Left ventricle myocardium inferior (tissue), 1 donor: ENCODE measurements at places on chromosomes 7 and 10. TPM values are rescaled to one million over a fixed set of nuclear protein-coding genes. Genes with fewer than 3 reads are reported as not detected.

GRCh38 chr7:101910991-101911799 is 93.8 kb downstream of the CUX1 start:
- peak; percentile 62 for DNase-seq

CALML3 gene
- not detected for total RNA-seq

GRCh38 chr10:77628906-77629730 is 8.5 kb downstream of the KCNMA1 start:
- no peak for DNase-seq

- no peak for DNase-seq
These were observed 630.0 kb upstream of the MBL2 start for GRCh38 chr10:53402594-53402993.

DNA sequence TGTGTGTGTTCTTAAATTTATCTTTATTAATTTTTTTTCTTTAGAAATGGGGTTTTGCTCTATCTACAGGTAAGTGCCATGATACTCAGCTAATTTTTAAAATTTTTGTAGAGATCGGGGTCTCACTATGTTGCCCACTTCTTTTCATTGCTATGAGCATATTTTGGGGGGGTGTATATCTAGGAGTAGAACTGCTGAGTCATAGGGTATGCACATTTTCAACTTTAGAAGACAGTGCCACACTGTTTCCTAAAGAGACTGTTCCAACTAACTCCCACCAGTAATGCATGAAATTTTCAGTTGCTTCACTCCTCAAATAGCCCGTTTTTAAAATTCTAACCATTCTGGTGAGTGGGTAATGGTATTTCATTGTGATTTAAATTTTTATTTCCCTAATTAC is 108.3 kb downstream of the CUL2 start:
- no peak for DNase-seq

RTKN2 gene
- not detected for total RNA-seq

DNA sequence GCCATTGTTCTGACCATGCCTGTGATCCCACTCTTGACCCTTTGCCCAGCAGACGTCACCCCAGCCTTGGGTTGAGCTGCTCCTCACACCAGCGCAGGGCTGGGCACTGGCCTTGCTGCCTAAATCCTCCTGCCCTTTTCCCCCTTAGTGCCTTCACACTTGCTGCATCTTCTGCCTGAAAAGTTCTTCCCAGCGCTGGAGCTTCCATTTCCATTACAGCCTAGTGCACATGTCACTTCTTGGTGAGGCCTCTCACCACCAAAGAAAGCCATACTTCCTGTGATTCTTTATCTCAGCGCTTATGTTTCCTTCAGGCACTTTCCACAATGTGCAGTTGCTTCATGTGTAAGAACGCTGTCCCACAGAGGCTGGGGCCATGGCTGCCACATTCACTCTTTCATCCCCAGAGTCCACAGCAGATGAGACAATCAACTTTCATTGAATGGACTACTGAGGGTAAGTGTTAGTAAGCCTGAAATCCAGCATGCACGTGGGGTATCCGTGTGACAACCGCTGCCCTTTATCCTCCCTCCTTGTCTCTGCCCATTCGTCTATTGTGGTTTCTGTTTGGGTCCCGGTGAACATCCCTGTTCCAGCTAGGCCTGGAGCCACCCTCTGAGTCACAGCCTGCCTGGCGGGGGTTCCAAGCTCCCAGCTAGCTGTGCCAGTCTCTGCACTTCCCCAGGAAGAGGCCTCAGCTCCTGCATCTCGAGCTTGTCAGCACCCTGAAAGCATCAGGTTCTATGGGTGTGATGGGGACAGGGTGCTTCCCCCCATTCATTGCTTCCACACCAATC is 37.3 kb downstream of the ADRA2A start:
- no peak for DNase-seq

NUTM2A gene
- 2.2 TPM for total RNA-seq

RSPH10B2 gene
- not detected for total RNA-seq

DNA sequence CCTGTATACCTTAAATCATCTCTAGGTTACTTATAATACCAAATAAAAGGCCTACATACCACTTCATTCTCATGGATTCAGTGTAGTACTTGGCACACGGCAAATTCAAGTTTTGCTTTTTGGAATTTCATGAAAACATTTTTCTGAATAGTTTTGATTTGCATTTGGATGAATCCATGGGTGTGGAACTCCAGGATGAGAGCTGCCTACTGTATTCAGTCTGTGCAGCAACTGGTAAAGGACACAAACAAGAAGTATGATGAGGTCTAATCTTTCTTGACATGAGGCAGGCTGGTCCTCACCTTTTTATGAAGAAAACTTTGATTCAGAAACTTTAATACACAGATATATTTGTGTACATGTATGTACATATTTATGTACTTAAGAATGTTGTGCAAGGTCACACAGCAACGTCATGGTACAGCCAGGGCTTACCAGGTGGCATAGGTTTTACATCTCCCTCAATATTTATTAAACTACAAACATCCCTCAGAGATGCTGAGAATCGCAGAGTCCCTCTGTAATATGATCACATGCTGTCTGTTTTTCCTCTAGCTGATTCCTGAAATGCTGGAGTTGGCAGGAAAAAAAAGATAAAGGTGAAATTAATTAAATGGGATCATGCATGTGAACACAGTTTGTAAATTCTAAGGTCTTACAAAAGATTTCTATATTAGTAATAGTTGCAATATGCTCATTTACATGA is 239.6 kb downstream of the PRKG1 start:
- DNase-seq: no peak

EGFR gene
- 6.1 TPM for total RNA-seq

- no peak for DNase-seq
These were observed 233.7 kb upstream of the PTN start for GRCh38 chr7:137577184-137577583.

DNA sequence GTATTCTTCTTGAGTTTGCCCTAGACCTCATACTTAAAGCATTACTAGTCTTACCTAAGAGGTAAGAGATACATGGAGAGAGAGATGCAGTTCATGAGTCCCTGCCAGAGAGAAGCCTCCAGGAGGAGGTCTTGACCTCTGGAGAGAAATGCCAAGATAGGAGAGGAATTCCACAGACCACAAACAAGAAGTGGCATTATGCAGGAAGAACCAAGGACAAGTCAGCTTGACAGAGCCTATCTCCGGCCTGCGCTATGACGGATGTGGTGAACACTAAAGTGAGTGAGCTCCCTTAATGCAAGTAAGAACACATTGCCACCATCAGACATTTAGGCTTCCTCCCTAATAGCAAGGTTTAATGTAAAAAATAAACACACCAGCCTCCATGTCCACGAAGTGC is 27.9 kb upstream of the COL1A2 start:
- no peak for DNase-seq

- DNase-seq: peak; percentile 38
These were observed at the start of gene GPR85 for GRCh38 chr7:113086431-113086888. GPR85 (minus strand) TSS chr7:113086827; CDS start chr7:113084721, 2,106 bp downstream.
